NCI-H2171 (cell line): ENCODE measurements at places on chromosomes 13 and 19.

DNA sequence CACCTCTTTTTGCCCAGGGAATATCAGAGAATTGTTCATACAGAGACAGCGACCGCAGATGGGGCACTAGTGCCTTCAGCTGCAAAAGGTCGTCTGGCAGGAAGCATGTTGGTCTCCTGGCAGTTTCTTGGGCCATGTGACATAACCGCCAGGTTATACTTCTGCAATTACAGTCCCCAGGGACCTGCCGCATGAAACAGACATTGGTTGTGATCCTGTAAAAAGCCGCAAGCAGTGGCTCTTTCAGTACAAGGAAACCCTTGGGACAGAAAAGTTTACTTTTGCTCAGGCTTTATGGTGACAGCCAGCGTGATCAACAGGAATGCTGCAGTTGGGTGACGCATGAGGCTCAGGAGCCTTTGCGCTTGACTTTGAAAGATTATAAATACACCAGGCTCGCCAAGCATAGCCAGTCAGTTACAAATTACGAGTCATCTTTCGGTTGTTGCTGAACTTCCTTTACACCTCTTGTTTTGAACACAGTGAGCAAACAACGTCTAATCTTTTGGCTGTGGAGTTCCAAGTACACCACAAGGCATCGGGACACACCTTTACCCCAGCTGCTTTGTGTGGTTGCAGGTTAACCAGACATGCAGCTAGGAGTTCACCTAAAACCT is 50.5 kb upstream of the UBE2L5 start:
- peak; percentile 74 for DNase-seq

- no peak for DNase-seq
These were observed 2.3 kb downstream of the ITGBL1 start for GRCh38 chr13:101454767-101455166.

DNA sequence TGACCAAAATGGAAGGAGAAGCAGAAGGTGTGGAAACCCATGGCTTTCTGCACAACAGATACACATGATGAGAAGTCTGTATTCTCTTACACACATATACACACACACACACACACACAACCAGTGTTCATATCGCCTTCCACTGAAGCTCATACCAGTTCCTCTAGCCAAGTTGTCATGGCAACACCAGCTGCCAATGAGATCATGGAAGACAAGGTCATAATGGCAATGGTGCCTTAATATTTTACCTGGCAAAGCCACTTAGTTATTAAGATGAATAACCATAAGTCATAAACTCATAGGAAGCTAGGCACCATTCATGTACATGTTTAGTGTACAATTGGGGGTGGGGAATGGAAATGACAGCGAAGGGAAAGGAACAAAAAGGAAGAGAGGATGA is 2.6 kb upstream of the DHRS12 start:
- peak; percentile 18 for DNase-seq

DNA sequence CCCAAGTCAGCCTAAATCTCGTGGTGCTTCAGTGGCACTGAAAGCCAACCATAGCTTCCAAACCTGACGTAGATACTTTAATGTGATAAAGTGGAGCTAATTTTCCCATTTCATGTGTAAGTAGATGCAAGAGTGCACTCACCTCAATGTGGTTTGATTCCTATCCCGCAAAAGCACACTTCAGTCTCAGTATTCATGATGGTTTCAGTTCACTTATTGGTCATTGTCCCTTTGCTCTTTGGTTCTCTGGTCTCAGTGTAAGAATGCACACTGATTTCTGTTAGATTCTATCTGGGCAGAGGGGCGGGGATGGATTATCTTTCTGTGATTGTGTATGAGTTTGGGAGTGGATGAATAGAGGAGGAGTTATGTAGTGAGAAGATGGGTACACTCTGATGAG is 340.6 kb downstream of the KCNRG start:
- DNase-seq = no peak

- no peak for DNase-seq
These were observed 2.6 kb downstream of the CAB39L start for GRCh38 chr13:49441312-49441711.

DNA sequence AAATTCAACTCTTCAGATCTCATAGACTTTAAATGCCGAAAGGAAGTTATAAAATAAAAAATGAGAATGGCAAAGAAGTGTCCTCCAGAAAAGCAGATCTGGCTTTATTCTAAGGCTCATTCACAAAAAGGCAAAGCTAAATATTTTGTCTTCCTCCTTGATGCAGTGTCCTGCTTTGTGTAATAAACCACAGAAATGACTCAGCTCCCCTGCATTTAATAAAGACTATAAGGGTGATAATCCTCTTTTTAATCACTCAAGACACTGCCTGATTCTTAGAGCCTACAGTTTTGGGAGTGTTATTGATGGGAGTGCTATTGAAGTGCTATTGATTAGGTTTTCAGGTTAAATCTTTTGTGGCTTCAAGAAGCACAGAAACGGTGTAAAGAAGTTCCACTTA is 482.0 kb downstream of the PCDH20 start:
- DNase-seq = no peak

DNA sequence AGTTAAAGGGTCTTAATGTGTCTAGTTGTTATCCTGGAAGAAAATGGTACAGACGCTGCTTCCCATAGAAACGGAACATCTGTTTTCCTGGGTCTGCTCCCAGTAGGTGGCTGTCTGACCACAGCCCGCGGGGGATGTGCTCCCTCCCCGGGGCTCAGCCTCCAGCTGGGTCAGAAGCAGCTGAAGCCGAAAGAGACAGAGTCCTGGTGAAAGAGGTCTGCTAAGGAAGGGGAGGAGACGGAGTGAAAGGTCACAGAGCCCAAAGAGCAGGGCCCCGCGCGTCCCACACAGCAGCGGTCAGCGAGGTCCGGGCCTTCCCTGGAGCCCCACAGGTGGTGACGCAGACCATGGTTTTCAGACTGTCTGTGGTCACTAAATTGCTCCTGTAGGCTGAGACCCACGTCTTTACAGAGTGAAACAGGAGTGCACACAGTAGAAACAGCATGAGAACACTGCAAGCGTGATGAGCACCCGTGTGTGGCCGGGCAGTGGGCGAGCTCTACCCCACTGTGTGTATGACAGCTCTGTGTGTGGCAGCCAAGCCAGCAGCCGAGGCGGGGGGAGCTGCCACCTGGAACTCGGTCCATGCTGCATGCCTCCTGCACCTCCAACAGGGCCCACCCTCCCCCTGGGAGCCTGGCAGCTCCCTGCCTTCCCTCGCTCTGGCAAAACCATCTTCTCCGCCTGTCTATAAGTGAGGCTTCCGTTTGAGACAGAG is 52.0 kb upstream of the C13orf46 start:
- no peak for DNase-seq

GRCh38 chr13:110306960-110307766 is at the start of the genes COL4A1 and COL4A2:
TSS of gene COL4A1 (minus strand) at chr13:110307157. CDS start at chr13:110307027, 130 bp downstream.
TSS of gene COL4A2 (plus strand) at chr13:110307284. CDS start at chr13:110307904, 620 bp downstream.
- DNase-seq = no peak

DNA sequence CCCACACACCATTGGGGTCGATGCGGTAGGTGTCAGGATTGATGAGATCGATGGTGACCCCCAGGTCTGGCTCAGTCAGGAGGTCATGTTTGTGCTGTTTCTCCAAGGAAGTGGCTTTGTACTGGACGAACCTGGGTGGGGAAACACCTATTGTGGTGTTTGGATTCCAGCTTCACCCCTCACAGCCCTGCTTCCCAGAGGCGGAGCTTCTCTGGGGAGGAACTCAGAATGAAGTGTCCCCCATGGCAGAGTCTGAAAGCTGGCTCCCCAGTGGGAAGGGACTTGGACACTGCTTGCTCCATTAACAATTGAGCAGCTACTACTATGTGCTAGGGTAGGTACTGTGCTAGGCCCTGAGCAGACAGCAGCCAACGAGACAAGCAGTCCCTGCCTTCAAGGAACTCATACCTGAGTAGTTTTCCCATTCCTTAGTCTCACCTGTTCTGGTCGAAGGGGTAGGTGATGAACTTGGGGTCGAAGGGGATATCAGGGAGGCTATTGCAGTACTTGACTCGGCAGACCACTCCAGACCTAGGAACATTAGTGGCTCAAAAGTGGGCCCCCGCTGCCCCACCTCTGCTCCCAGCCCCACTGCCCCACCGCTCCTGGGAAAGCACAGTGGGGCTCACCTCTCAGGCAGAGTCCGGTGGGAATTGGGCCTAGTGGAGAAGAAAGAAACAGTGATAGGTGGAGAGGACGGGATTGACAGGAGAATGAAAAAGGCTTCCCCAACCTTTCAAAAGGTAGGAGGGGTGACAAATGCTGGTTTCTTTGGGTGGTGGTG is 1.1 kb downstream of the PAF1 start:
- DNase-seq = no peak
